Ascending aorta (tissue), 2 donors: ENCODE measurements at places on chromosomes 3 and 15.

DNA sequence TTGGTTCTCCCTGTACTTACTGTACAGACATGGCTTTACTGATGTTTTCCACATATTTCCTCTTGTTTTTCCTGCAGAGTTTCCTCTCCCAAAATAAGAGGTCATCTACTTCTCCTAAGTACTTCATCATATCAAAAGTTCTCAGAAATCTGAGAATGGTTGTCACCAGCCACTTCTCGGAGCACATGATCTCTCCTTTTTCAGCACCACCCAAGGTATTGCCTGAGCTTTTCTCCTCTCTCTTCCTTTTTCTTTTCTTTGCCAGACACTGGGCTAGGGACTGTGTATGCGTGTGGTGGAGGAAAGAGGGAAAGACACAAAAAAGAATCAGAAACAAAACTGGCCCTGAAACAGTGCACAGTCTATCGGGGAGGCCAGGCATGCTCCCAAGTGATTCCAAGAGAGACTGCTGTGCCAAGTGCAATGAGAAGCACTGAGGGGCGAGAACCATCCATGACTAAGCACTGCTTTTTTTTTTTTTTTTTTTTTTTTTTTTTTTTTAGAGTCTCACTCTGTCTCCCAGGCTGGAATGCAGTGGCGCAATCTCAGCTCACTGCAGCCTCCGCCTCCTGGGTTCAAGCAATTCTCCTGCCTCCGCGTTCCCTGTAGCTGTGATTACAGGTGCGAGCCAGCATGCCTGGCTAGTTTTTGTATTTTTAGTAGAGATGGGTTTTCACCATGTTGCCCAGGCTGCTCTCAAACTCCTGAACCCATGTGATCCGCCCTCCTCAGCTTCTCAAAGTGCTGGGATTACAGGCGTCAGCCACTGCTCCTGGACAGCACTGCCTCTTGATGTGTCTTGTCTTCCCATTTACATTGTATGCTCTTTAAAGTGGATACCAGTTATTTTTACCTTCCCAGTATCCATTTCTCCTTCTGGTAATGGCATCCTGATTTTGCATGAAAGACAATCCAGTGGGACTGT lies 194.0 kb upstream of the FEZF2 start:
- no peaks in the 10 kb centered on the region for H3K36me3 ChIP-seq
- no peak for DNase-seq
- H3K4me1 ChIP-seq: no peaks in the 10 kb centered on the region
- no peak overlapping the region for H3K27ac ChIP-seq

DNA sequence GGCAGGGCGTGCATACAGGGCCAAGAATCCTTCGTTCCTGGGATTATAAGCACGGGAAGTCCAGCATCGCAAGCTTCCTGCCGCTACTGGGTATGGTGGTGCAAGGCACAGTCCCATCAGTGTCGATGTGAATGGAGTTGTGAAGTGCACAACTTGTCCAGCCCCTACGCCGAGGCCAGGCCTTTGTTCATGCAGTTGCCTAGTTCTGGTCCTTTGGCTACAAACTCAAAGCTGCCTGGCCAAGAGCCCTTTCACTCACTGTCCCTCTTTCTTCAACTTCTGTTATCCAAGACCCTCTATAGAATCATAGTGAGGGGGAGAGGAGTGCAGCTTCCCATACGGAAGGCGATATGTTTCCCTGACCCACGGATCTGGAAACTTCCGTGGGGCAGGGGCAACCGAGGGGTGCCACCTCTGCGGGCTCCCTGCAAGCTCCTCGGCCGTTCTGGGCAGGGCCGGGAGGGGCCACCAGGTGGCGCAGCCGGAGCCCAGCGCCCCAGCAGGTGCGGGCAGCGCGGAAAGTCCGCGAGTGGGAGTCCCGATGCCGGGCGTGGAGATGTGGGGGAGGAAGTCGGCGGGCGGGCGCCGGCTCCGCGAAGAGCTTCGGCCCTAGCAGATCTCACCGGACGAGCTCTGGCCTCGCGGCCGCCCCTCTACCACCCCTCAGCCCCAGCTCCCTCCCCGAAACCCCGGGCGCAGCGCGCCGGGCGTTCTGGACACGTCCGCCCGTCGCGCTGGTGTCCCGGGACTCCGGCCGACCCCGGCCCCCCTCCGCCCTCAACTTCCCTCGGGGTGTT lies 693 bp downstream of the RASGRP1 start:
- no peaks in the 10 kb centered on the region for H3K36me3 ChIP-seq
- H3K4me1 ChIP-seq: peaks cover 3% of the 10 kb centered on the region
- H3K27ac ChIP-seq: no peak overlapping the region
- H3K27me3 ChIP-seq: no peaks in the 10 kb centered on the region
- peak overlapping the region; percentile 60 for H3K4me3 ChIP-seq

DNA sequence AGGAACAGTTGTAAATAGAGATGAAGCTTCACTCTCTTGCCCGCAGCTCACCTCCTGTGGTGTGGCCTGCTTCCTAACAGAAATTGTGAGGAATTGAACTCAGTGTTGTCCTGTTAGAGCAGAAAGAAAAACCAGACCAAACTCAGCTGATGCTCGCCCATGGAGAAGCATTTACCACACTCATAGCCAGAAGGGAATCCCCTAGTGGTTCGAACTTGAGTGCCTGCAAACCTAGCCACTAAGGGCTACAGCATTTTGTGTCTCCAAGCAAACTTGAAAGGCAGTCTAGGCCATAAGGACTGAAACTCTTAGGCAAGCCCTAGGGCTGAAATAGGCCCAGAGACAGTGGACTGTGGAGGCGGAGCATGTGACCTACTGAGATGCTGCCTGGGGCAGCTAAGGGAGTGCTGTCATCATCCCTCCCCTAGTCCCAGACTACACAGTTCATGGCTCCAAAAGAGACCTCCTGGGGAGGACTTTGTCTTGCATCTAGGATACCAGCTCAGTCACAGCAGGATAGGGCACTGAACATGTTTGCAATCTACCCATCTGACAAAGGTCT lies 44.5 kb upstream of the MCTP2 start:
- DNase-seq: no peak
- no peaks in the 10 kb centered on the region for H3K4me1 ChIP-seq
- H3K27ac ChIP-seq: no peak overlapping the region

- no peaks in the 10 kb centered on the region for H3K27me3 ChIP-seq
- H3K4me1 ChIP-seq: no peaks in the 10 kb centered on the region
- no peak overlapping the region for H3K27ac ChIP-seq
- no peak overlapping the region for H3K4me3 ChIP-seq
Measured at GRCh38 chr3:149776170-149776569, 16.2 kb downstream of the ANKUB1 start.

DNA sequence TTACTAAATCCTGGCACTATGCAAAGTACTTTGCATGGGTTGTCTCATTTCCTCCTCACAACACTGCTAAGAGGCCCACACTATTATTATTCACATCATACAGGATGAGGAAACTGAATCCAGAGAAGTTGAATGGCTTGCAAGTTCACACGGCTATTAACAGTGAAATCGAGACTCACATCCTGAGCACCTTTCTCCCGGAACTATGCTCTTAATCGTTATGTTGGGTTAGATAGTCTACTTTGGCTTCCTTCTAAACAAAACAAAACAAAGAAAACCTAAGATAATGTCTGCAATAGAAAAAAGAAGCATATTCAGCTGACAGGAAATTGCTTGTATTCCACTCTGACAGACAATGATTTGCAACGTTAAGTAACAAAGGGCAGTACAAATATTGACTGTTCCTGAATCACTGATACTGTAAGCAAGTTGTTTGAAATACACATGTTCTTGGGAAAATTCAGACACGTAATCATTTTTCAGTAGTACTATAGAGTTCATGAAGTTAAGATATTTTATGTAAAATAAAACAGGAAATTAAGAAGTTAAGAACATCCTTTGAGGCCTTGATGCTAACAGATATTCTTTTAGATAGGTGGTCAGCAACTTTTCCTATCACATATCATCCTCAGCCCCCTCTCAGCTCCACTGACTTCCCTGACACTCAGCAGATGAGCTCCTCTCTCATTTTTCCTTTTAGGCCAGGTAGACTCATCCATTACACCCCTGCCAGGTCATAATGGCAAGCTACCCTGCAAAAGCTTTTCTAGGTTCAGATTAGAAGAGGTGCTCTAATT lies 40.7 kb downstream of the C2CD4B start:
- no peak for DNase-seq
- H3K27me3 ChIP-seq: no peaks in the 10 kb centered on the region
- H3K4me1 ChIP-seq: no peaks in the 10 kb centered on the region

DNA sequence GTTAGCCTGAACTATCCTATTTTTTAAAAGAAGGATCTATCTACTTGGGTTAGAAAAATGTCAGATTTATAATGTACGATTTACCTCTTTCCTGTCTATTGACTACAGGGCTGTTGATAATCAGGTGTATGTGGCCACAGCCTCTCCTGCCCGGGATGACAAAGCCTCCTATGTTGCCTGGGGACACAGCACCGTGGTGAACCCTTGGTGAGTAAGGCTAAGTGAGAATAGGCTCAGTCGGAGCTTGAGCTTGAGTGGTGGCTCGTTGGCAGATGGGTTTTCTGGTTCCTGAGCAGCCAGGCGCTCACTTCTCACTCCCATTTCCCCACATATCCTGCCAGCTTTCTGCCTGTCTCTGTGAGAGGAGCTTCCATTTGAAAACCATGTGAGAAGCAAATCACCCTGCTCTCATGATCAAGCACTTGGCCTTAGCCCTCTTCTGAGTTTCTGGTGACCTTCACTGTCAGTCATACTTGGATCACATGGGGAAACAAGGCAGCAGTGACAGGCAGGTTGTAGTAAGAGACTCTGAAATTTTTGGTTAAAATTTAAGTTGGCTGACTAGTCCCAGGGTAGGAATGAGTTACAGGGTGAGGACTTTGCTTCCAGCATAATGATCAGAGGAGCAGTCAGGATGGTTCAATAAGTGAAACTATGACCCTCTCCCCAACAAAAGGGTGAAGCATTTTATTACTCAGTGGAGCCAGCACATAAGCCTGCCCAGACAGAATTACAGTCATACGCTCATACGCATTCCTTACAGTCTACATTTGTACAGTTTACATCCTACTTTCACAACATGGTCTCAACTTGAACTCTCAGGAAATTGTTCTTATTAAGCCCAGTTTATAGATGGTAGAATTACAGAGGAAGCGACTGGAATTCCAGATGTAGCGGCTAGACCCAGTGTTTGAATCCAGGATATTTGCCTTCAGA lies 18.0 kb downstream of the NIT2 start:
- H3K4me3 ChIP-seq: no peak overlapping the region
- no peaks in the 10 kb centered on the region for H3K4me1 ChIP-seq
- DNase-seq: no peak

- no peak overlapping the region for H3K4me3 ChIP-seq
- no peak for DNase-seq
- peaks cover 11% of the 10 kb centered on the region for H3K36me3 ChIP-seq
- peaks cover 42% of the 10 kb centered on the region for H3K4me1 ChIP-seq
- peak overlapping the region; percentile 34 for H3K27ac ChIP-seq
Measured at GRCh38 chr3:50124800-50125178, 30.3 kb upstream of the SEMA3F start.

GRCh38 chr15:49024840-49025239 lies 21.4 kb downstream of the SECISBP2L start:
- H3K4me1 ChIP-seq: no peaks in the 10 kb centered on the region
- H3K27ac ChIP-seq: no peak overlapping the region
- H3K27me3 ChIP-seq: no peaks in the 10 kb centered on the region
- no peak for DNase-seq

GRCh38 chr15:74326746-74327145 lies 40.7 kb downstream of the CYP11A1 start:
- H3K4me3 ChIP-seq: no peak overlapping the region
- no peaks in the 10 kb centered on the region for H3K36me3 ChIP-seq
- H3K4me1 ChIP-seq: no peaks in the 10 kb centered on the region
- no peaks in the 10 kb centered on the region for H3K27me3 ChIP-seq

DNA sequence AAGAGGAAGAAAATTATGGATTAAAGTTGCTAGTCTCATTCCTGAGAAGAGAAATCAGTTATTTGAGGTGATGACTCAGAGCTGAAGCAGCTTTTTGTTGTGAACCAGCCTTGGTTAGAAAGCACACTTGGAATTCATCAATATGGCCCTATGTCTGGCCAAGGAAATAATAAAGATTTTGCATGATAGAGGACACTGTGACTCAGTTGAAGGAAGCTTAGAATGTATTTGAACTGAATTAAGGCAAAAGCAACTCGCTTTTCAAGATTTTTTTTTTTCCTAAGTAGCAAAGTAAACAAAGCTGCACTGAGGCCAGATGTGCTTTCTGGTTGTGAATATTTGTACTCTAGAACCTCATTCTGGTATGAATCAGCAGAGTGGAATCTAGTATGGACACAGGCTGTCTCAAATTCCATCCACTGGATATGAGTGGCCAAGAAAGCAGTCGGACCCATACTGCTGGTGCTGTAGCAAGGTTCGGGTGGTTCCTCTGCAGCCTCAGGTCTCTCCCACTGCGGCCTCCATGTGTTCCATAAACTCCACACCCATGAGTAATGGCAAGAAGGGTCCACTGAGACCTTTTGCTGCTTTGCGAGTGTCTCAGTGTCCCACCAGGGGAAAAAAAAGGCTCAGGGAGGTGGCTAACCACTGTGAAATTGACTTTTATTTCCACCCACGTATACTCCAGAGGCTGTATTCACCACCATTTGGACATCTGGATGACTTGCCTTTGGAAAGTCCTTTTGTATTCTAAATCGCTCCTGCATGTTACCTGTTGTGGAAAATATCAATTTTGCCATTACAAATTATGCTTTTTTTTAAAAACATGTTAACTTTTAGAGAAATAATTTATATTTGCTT lies 53.1 kb downstream of the TGFBR2 start:
- DNase-seq: no peak
- no peak overlapping the region for H3K4me3 ChIP-seq

- no peak overlapping the region for H3K4me3 ChIP-seq
- no peaks in the 10 kb centered on the region for H3K27me3 ChIP-seq
- DNase-seq: no peak
- peaks cover 67% of the 10 kb centered on the region for H3K36me3 ChIP-seq
- H3K4me1 ChIP-seq: peaks cover 22% of the 10 kb centered on the region
Measured at GRCh38 chr3:157151151-157151550, 8.8 kb downstream of the CCNL1 start.

- H3K27ac ChIP-seq: no peak overlapping the region
- H3K4me1 ChIP-seq: no peaks in the 10 kb centered on the region
- no peaks in the 10 kb centered on the region for H3K36me3 ChIP-seq
- no peak overlapping the region for H3K4me3 ChIP-seq
- DNase-seq: no peak
- no peaks in the 10 kb centered on the region for H3K27me3 ChIP-seq
Measured at GRCh38 chr3:183896610-183897009, 11.9 kb upstream of the PARL start.

DNA sequence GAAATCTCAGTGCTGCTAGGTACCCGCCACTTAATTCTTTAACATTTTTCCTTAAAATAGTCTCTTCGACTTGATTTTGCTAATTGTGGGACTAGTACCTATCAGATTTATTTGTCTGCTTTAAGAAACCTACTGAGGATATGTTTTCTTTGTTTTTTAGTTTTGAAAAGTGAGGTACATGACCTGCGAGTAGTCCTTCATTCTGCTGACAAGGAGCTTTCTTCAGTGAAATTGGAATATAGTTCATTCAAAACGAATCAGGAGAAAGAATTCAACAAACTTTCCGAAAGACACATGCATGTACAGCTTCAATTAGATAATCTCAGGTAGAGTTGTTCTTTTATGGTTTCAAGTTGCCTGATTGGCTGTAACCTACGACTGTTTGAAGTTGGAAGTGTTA lies 47.0 kb upstream of the TMEM42 start:
- DNase-seq: no peak
- no peaks in the 10 kb centered on the region for H3K27me3 ChIP-seq
- H3K27ac ChIP-seq: no peak overlapping the region

GRCh38 chr3:168865022-168865551 lies 769.4 kb upstream of the GOLIM4 start:
- H3K4me1 ChIP-seq: no peaks in the 10 kb centered on the region
- DNase-seq: no peak
- H3K4me3 ChIP-seq: peak overlapping the region; percentile 23
- H3K27me3 ChIP-seq: no peaks in the 10 kb centered on the region
- H3K36me3 ChIP-seq: no peaks in the 10 kb centered on the region
